Peyer's patch (tissue), 4 donors: ENCODE measurements at places on chromosomes 1 and 21. TPM values are rescaled to one million over a fixed set of nuclear protein-coding genes. Genes with fewer than 3 reads are reported as not detected.
A peak's percentile ranks its signal among the peaks of the same experiment; 100 is the strongest.

Gene KLF17
- total RNA-seq, result not detected

Gene WNT3A
- not detected for total RNA-seq

Gene HTR1D
- total RNA-seq, result 9.5 TPM

- no peaks in the 10 kb centered on the region for H3K27me3 ChIP-seq
- no peak overlapping the region for H3K4me3 ChIP-seq
- no peaks in the 10 kb centered on the region for H3K4me1 ChIP-seq
- DNase-seq, result no peak
- no peaks in the 10 kb centered on the region for H3K36me3 ChIP-seq
These were observed 2.2 kb downstream of the SMCP start for GRCh38 chr1:152880316-152880715.

GRCh38 chr1:8992936-8993687 is 33.1 kb downstream of the SLC2A7 start:
- H3K4me1 ChIP-seq, result no peaks in the 10 kb centered on the region
- no peak for DNase-seq
- no peaks in the 10 kb centered on the region for H3K36me3 ChIP-seq
- H3K27me3 ChIP-seq, result no peaks in the 10 kb centered on the region

- no peak overlapping the region for H3K4me3 ChIP-seq
- no peaks in the 10 kb centered on the region for H3K27me3 ChIP-seq
- H3K27ac ChIP-seq, result no peak overlapping the region
- no peak for DNase-seq
These were observed 1690.5 kb downstream of the KCNT2 start for GRCh38 chr1:194917769-194918168.

DNA sequence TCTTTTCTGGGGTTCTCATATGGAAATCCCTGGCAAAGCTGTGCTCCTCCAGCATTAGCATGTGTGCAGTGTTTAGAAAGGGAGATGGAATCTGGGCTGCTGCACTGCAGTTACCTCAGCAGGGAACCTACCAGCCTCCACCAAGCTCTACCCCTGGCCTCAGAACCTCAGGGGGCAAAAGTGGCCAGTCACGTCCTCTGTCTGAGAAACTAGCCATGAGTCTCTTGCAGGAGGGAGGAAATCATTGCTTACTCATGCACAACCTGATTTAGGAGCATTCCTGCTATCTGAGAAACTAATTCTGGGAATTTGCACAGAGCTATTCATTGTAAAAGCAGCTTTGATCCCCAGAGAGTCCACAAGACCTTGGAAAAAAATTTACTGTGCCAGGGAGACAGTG is 80.6 kb upstream of the IPO9 start:
- H3K4me3 ChIP-seq, result no peak overlapping the region
- no peaks in the 10 kb centered on the region for H3K27me3 ChIP-seq
- DNase-seq, result no peak
- H3K27ac ChIP-seq, result no peak overlapping the region

DNA sequence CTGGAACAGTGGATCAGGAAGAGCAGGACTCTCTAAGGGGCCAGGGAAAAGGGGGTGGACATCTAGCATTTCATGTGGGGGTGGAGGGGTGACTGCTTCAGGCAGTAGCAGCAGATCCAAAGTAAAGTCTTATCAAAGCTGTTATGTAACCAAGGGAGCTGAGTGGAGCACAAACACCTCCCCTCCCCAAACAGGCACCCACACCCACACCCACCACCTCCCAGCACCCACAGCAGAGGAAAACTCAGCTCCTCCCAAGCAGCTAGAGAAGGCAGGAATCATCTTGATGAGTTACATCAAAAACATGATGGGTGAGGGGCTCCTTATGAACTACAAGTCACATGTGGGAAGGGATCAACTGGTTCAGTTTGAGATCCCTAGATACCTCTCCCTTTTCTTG is 6.0 kb downstream of the DLGAP3 start:
- no peak for DNase-seq
- H3K27ac ChIP-seq, result no peak overlapping the region
- no peaks in the 10 kb centered on the region for H3K27me3 ChIP-seq
- no peak overlapping the region for H3K4me3 ChIP-seq
- no peaks in the 10 kb centered on the region for H3K36me3 ChIP-seq

DNA sequence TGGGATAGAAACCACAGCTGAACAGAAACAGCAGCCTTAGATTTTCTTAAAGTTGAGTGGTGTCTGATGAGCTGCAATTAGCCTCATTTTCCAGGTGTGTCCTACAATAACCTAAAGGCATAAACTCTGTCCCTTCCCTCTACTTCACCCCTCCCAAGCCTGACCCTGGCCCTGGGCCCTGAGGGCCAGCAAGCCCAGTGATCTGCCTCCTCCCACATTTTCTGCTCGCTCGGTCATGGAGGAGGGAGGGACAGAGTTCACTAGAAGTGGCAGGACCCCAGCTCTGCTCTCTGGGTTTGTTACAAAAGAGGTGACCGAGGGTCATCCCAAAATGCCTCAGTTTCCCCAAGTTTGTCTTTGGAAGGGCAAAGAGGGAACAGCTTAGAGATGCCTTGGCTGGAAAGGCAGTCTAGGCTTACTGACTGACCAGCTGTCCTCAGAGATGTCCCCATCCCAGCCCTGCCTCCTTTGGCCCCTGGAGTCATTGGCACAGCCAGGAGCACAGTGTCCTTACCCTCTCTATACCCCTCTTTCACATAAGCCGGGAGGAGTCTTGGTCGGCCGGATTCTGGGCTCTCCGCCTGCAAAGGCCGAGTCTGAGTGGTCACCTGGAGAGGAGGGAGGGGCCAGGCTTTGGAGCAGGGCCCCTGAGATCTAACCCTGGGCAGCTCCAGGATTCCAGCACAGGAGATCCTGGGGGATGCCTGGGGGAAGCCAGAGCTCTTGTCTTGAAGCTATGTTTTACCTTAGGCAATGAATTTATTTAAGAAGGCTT is 172.7 kb downstream of the PTPRU start:
- H3K4me3 ChIP-seq, result no peak overlapping the region
- H3K27ac ChIP-seq, result no peak overlapping the region
- H3K27me3 ChIP-seq, result no peaks in the 10 kb centered on the region
- no peaks in the 10 kb centered on the region for H3K36me3 ChIP-seq
- no peak for DNase-seq
- no peaks in the 10 kb centered on the region for H3K4me1 ChIP-seq

GRCh38 chr1:179178183-179178582 is 51.3 kb downstream of the ABL2 start:
- no peak overlapping the region for H3K27ac ChIP-seq
- H3K4me3 ChIP-seq, result no peak overlapping the region
- no peaks in the 10 kb centered on the region for H3K4me1 ChIP-seq
- no peaks in the 10 kb centered on the region for H3K36me3 ChIP-seq

DNA sequence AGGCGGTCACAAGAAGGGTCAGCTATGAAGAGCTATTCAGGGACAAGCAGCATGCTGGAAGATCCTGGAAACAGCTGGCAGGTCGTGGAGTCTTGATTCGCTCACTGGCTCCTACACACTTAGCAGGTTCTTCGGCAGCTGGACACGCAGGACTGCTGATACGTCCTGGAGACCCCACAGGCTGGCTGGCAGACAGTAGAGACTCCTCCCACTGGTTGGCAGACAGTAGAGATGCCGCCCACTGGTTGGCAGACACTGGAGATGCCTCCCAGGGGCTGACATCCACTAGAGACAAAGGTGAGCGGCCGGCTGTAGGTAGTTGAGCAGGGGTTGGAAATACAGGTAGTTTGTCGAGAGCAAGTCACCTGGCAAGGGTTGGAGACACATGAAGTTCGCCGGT is 466 bp downstream of the KRTAP11-1 start:
- no peak for DNase-seq
- no peaks in the 10 kb centered on the region for H3K27me3 ChIP-seq
- H3K4me3 ChIP-seq, result no peak overlapping the region
- no peaks in the 10 kb centered on the region for H3K4me1 ChIP-seq

DNA sequence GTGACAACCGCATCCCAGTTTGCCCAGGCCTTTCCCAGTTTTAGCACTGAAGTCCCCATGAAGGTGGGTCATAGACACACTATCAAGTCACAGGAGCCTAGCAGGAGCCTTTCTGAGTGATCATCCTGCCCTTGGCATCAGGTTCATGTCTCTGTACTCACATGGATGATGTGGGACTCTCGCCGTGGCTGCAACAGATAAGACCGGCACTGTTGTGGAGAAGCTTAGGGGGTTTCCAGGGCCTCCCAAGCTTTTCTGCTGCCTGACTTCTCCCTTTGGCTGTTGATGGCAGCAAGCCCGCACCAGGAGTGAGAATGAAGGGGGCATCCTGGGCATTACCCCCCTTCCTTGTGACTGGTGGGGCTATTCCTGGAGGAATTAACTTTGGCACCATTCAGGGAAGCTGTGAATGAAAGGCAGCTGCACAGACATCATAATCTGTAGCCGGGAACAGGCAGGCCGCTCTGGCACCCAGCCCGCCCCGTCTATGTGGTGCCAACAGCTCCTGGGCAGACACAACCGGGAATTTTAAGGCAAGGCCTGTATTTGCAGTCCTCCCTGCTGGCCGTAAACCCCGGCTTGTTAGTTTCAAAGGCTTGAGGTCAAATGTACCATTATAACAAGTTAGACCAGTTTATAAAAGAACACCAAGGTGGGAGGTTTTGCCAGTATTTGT is 148.6 kb downstream of the HUNK start:
- no peaks in the 10 kb centered on the region for H3K36me3 ChIP-seq
- H3K27me3 ChIP-seq, result no peaks in the 10 kb centered on the region
- H3K27ac ChIP-seq, result no peak overlapping the region
- H3K4me3 ChIP-seq, result no peak overlapping the region

GRCh38 chr1:156372265-156372586 is 3.2 kb downstream of the RHBG start:
- no peaks in the 10 kb centered on the region for H3K27me3 ChIP-seq
- H3K4me3 ChIP-seq, result no peak overlapping the region
- H3K27ac ChIP-seq, result no peak overlapping the region
- DNase-seq, result no peak
- H3K4me1 ChIP-seq, result no peaks in the 10 kb centered on the region
- no peaks in the 10 kb centered on the region for H3K36me3 ChIP-seq

DNA sequence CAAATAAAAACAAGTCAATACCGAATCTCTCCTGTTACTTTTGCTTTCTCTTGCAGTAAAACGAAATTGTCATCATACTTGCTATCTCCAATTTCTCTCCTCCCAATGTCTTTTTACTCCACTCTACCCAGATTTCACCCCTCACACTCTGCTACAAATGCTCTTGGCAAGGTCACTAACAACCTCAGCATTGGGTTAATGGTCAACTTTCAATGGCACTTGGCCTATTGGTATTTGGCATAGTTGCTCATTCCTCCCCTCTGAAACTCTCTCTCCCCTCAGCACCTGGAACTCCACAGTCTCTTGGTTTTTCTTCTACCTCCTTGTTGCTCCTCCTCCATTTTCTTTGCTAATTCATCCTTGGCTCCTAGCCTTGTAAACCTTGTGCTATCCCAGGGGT is 367.3 kb downstream of the PTPRU start:
- H3K27ac ChIP-seq, result no peak overlapping the region
- no peaks in the 10 kb centered on the region for H3K4me1 ChIP-seq
- no peaks in the 10 kb centered on the region for H3K36me3 ChIP-seq

DNA sequence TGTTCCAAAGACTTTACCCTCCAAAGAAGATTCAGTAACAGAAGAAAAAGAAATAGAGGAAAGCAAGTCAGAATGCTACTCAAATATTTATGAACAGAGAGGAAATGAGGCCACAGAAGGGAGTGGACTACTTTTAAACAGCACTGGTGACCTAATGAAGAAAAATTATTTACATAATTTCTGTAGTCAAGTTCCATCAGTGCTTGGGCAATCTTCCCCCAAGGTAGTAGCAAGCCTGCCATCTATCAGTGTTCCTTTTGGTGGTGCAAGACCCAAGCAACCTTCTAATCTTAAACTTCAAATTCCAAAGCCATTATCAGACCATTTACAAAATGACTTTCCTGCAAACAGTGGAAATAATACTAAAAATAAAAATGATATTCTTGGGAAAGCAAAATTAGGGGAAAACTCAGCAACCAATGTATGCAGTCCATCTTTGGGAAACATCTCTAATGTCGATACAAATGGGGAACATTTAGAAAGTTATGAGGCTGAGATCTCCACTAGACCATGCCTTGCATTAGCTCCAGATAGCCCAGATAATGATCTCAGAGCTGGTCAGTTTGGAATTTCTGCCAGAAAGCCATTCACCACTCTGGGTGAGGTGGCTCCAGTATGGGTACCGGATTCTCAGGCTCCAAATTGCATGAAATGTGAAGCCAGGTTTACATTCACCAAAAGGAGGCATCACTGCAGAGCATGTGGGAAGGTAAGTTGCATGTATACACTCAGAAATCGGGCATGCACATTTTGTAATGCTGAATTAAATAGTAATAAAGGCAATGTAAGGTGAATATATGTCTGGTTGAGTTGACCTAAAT is 97.2 kb downstream of the ZFYVE9 start:
- H3K27me3 ChIP-seq, result no peaks in the 10 kb centered on the region
- no peak overlapping the region for H3K27ac ChIP-seq
- no peaks in the 10 kb centered on the region for H3K36me3 ChIP-seq
- no peak for DNase-seq

DNA sequence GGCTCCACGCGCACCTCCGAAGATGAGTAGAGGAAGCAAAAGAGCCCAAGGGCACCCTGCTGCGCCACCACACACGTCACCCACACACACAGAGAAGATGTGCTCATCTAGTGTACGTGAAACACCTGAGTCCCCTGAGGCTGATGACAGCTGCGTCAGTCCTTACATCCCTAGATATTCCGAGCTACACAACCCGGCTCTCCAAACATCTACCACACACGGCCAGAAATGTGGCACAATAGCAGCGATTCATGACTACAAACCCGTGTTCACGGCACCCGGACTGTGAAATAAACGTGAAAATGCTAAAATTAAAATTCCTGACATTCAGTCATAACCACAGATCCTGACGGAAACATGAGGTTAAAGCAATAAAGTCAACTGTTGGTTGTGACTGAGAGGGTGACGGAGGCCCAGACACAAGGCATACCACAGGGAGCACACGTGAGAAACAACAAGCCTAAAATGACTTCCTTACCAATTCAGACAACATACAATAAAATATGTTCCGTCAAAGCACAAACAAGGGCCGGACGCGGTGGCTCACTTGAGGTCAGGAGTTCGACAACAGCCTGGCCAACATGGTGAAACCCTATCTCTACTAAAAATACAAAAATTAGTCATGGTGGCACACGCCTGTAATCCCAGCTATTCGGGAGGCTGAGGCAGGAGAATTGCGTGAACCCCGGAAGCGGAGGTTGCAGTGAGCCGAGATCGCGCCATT is 7.3 kb downstream of the SSU72 start:
- DNase-seq, result no peak
- peaks cover 32% of the 10 kb centered on the region for H3K4me1 ChIP-seq
- H3K27ac ChIP-seq, result no peak overlapping the region
- no peak overlapping the region for H3K4me3 ChIP-seq

- peaks cover 2% of the 10 kb centered on the region for H3K36me3 ChIP-seq
- no peak for DNase-seq
- H3K27me3 ChIP-seq, result no peaks in the 10 kb centered on the region
- no peak overlapping the region for H3K27ac ChIP-seq
These were observed 98.8 kb downstream of the RABGAP1L start for GRCh38 chr1:174258148-174258550.

GRCh38 chr1:94801919-94802546 is 18.1 kb upstream of the SLC44A3 start:
- H3K27ac ChIP-seq, result peak overlapping the region; percentile 64
- peak overlapping the region; percentile 8 for H3K4me3 ChIP-seq
- no peaks in the 10 kb centered on the region for H3K27me3 ChIP-seq
- no peaks in the 10 kb centered on the region for H3K36me3 ChIP-seq
- no peaks in the 10 kb centered on the region for H3K4me1 ChIP-seq
